Immature natural killer cell (primary cell): ENCODE measurements at places on chromosomes 11 and 22.

- peaks cover 13% of the 10 kb centered on the region for H3K27me3 ChIP-seq
- H3K4me3 ChIP-seq, result peak overlapping the region; percentile 89
- DNase-seq, result peak; percentile 70
- H3K4me1 ChIP-seq, result peaks cover 41% of the 10 kb centered on the region
- H3K36me3 ChIP-seq, result no peaks in the 10 kb centered on the region
Observed at GRCh38 chr22:46739094-46739870, 1.2 kb upstream of the CERK start.

DNA sequence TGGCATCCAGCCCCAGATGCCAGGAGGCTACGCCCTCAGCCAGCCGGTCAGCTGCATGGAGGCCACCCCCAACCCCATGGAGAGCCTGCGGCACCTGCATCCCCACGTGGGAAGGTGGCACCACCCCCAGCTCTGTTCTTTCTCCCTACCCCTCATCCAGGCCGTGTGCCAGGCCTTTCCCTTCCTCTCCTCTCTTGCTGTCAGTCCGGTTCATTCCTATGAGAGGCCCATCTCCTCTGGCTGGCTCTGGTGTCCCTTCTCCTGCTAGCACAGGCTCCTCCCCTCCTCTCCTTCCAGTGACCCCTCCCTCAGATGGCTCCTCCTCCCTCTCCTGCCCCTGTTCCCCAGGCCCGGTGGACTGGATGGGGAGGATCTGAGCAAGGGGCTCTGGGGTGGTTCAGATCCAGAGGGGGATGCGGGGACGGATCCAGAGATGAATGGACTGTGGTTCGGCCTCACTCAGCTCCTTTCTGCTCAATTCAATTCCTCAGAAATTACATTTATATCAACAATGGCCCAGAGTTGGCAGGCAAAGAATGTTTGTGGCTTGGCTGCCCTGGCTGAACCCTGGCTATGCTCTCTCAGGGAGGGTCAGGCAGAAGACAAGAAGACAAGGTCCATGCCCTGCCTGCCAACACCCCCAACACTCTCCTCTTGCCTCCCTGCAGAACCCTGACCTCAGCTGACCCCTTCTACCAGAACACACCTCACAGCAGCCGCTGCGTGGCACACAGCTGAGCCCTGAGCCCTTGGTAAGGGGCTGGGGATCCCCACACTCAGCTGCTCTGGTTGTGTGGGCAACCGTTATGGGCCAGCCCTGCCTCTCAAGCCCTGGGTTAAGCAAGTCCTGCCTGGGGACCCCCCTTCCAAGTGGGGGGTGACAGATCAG is 18.5 kb upstream of the LRRC10B start:
- H3K36me3 ChIP-seq, result peaks cover 3% of the 10 kb centered on the region
- no peak for DNase-seq
- H3K4me3 ChIP-seq, result no peak overlapping the region
- peaks cover 1% of the 10 kb centered on the region for H3K27me3 ChIP-seq
- no peaks in the 10 kb centered on the region for H3K4me1 ChIP-seq

- peaks cover 40% of the 10 kb centered on the region for H3K4me1 ChIP-seq
- peaks cover 3% of the 10 kb centered on the region for H3K36me3 ChIP-seq
- H3K27ac ChIP-seq, result peak overlapping the region; percentile 23
- DNase-seq, result no peak
- H3K4me3 ChIP-seq, result no peak overlapping the region
- H3K27me3 ChIP-seq, result no peaks in the 10 kb centered on the region
Observed at GRCh38 chr11:88348870-88349269, 11.3 kb upstream of the CTSC start.

GRCh38 chr22:32528316-32528715 is 53.7 kb downstream of the FBXO7 start:
- H3K36me3 ChIP-seq, result no peaks in the 10 kb centered on the region
- no peak overlapping the region for H3K27ac ChIP-seq
- no peaks in the 10 kb centered on the region for H3K27me3 ChIP-seq
- H3K4me1 ChIP-seq, result no peaks in the 10 kb centered on the region

DNA sequence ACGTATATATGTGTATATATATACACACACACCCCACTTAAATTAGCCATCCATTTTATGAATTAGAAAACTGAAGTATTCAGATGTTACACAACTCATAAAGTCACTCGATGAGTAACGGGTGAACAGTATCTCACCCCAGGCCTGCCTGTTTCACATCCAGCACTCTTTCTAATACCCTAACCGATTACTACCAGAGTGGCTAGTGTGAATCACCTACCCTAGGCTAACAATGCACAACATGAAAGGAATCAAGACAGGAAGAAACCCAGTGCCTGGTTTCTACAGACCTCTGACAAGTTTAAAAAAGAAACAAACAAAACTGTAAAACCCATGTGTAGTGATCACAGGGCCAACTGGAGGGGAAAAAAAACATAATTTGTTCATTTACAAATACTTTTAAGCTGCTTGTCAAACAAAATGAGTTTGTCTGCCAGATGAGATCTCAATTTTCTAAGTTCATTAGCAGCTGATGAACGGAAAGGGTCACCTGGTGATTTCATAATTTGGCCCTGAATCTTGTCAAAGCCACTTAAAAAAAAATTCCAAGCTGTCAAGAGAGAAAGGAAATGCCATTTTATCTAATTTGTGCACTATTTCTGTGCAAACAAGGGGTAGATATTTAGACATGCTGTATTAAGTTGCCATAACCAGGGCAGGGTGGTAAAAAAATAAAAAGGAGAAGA is 134.8 kb downstream of the LARGE1 start:
- DNase-seq, result no peak
- no peaks in the 10 kb centered on the region for H3K27me3 ChIP-seq
- no peak overlapping the region for H3K4me3 ChIP-seq

DNA sequence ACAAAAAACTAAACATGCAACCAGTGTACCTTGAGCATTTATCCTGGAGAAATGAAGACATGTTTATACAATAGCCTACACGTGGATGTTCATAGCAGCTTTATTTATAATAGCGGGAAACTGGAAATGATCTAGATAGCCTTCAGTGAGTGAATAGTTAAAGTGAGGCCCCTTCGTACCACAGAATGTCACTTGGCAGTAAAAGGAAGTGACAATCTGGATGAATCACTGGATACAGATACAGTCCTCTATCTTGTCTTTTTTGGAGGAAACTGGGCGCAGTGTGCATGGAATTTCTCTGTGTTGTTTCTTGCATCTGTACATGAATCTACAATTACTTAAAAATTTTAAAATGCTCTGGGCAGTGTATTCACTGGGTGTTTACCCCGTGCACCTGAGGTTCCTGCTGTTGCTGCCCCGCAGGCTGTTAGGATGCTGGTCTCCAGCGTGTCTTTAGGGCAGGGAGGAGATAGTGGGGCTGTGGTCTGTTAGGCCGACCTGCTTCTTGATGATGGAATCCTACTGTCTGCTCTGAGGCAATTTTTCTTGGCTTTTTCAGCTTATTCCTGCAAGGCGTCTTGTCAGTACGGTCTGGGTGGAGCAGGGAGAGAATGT is 23.2 kb downstream of the DERL3 start:
- peaks cover 17% of the 10 kb centered on the region for H3K36me3 ChIP-seq
- no peaks in the 10 kb centered on the region for H3K27me3 ChIP-seq
- H3K4me1 ChIP-seq, result no peaks in the 10 kb centered on the region

DNA sequence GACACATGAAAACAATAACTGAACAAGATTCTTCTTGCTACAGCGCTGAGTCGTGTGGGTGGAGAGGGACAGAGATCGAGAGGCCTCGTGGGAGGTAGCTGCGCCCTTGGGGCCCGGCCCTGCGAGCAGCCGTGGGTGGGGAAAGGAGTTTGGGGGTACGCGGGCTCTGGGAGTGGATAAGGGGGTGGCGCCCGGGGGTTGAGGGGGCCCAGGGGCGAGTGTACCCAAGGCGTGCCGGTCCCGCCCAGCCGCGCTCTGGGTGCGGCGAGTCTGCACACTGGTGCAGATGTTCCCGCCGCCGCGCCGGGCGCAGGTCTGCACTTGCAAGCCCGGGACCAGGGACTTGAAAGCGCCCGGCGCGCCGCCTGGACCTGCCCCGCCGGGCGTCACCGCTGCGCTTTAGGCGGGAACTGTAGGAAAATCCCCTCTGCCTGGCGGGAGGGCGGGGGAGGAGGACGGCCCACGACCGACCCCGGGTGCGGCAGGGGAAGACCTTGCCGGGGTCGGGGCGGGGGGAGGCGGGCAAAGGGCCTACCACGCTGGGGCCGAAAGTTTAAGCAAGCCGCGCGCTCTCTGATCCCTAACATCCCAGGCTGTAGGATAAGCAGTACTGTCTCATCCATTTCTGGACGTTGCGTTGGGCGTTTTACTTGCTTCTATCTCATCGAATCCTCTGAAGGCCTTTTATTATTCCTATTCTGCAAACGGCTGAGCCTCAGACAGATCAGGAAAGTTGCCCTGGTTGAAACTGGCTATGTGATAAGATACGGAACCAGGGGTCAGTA is 1.4 kb upstream of the KREMEN1 start:
- peaks cover 17% of the 10 kb centered on the region for H3K4me1 ChIP-seq
- H3K4me3 ChIP-seq, result peak overlapping the region; percentile 76
- H3K27me3 ChIP-seq, result peaks cover 29% of the 10 kb centered on the region
- DNase-seq, result no peak
- H3K36me3 ChIP-seq, result no peaks in the 10 kb centered on the region
- H3K27ac ChIP-seq, result no peak overlapping the region

GRCh38 chr22:37051391-37052385 is at the start of gene KCTD17:
TSS of gene KCTD17 (plus strand) at chr22:37051742. CDS start at chr22:37051761, 19 bp downstream.
- peaks cover 11% of the 10 kb centered on the region for H3K36me3 ChIP-seq
- peaks cover 7% of the 10 kb centered on the region for H3K27me3 ChIP-seq
- peak within 1 kb of the TSS; percentile 82 for H3K4me3 ChIP-seq

DNA sequence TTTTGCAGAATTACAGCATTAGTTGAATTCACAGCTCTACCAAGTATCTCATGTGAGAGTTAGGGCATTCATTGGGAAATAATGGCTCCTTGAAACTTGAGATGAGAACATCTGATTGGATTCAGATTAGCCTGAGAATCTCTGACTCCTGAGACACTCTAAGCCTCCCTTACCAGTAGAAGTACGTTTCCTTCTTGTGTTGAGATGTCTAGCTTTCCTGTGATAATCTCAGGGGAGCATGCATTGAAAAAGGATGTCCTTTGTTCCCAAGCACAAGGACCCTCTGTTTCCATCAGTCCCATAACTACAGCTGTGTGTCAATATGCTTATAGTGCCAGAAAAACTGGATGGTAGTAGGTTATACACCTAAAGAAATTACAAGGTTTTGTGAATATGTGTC is 35.2 kb upstream of the RDX start:
- H3K4me3 ChIP-seq, result no peak overlapping the region
- no peaks in the 10 kb centered on the region for H3K36me3 ChIP-seq
- no peak for DNase-seq
- peaks cover 21% of the 10 kb centered on the region for H3K4me1 ChIP-seq
- no peak overlapping the region for H3K27ac ChIP-seq

GRCh38 chr11:12914400-12914912 is 94.7 kb upstream of the RASSF10 start:
- H3K36me3 ChIP-seq, result no peaks in the 10 kb centered on the region
- no peak overlapping the region for H3K4me3 ChIP-seq
- H3K27me3 ChIP-seq, result peaks cover 5% of the 10 kb centered on the region

GRCh38 chr11:2694495-2694894 is 5.3 kb downstream of the KCNQ1OT1 start:
- H3K27ac ChIP-seq, result no peak overlapping the region
- no peak overlapping the region for H3K4me3 ChIP-seq
- H3K36me3 ChIP-seq, result no peaks in the 10 kb centered on the region
- H3K4me1 ChIP-seq, result peaks cover 18% of the 10 kb centered on the region
- peaks cover 9% of the 10 kb centered on the region for H3K27me3 ChIP-seq

DNA sequence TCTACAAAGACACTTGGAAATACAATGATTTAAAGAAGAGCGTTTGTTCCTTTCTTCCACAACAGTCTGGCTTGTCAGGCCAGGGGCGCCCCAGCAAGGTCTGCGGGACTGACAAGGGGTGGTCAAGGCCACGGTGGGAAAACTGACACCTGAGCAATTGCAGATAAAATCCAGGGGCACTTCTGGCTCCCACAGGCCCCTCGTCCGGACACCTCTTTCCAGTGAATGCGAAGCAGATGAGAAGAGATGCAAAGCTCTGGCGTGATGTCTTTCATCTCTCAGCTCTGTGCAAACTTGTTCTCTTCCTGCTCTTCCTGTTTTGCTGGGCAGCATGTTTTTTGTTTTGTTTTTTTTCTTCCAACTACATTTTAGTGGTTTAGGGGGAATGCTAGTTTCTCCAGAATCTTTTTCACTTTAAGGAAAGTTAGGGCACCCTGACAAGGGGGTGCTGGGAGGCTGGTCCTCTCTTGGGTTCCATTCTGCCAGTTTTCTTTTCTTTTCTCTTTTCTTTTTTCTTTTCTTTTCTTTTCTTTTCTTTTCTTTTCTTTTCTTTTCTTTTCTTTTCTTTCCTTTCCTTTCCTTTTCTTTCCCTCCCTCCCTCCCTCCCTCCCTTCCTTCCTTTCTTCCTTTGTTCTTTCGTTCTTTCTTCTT is 11.1 kb upstream of the CBX6 start:
- H3K4me3 ChIP-seq, result no peak overlapping the region
- no peak overlapping the region for H3K27ac ChIP-seq
- H3K27me3 ChIP-seq, result peaks cover 18% of the 10 kb centered on the region
- no peaks in the 10 kb centered on the region for H3K4me1 ChIP-seq
- no peaks in the 10 kb centered on the region for H3K36me3 ChIP-seq
